Activated naive CD4-positive, alpha-beta T cell treated with anti-CD3 and anti-CD28 coated beads, Interleukin-2, amount 50 U/mL, for 16 hours (primary cell): ENCODE measurements at places on chromosomes 6 and 20.

GRCh38 chr20:9442858-9443257, 71.5 kb upstream of the LAMP5 start:
- no peak for DNase-seq

DNA sequence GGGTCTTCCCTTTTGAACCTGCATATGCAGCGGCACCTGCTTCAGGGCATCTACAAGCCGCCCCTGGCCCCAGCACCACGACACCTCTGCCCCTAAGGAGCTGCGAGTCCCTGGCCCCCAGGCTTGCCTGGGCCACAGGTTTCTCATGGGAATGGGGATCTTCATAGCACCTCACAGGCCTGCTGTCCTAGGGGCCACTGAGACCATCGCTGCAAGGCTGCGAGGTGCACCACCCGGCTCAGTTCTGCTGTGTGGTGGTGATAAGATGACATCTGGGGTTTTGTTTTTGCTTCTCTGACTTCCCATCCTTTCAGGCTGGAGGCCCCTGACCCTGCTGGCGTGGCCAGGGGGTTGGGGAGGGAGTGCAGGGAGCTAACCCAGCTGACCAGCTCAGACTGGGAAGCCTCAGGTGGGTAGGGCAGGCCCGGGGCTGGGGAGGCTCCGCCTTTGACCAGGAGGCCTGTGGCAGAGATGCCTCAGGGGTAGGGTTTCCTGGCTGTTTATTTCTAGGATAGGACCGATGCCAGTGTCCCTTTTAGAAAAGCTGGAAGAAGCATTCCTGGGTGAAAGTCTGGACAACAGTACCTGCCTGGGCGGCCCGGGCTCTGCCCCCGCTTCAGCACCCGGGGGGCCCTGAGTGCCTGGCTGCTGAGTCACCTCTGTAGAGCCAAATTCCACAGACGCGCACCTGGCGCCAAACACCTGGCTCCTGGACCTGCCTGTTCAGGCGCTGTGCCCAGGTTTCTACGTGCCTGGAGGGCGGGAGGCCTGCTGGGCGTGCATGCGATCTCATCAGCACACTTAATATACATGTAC, 264.7 kb downstream of the DLL1 start:
- peak; percentile 8 for DNase-seq

GRCh38 chr6:133778414-133779130, 110.3 kb upstream of the TCF21 start:
- DNase-seq, result no peak

DNA sequence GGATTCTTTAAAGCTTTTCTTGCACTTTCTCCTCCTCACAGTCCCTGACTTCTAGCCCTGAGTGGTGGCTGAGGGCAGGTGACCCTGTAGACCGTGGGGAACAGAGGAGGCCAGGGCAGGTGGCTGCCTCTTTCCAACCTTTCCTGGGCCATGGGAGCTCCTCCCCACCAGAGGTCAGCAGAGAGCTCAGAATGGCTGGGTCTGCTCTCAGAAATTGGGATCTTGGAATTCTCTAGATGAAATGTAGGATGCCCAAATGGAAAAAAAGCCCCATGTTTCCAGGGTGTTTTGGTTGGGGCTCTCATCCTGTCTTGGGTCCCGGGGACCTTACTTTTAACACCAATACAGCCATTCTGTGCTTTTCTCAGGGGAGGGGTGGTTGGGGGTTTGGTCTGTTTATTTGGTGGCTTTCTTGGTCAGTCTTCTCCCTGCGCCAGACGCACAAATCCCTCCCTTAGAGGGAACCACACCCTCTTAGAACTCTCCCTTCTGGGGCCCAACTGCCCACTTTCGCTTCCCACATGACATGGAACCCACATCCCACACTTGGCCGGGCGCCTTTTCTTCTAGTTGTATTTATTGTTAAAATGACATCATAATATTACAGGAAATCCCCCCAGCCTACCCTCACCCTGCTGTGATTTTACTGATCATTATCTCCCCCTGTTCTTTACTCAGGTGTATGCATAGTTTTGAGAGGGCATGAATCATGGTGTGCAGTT, 17.9 kb downstream of the GNAS start:
- peak; percentile 55 for DNase-seq

GRCh38 chr6:36196113-36196879, at the start of gene BRPF3:
Gene BRPF3 (plus strand): TSS chr6:36196744. CDS start chr6:36200323, 3,579 bp downstream.
- peak; percentile 81 for DNase-seq

DNA sequence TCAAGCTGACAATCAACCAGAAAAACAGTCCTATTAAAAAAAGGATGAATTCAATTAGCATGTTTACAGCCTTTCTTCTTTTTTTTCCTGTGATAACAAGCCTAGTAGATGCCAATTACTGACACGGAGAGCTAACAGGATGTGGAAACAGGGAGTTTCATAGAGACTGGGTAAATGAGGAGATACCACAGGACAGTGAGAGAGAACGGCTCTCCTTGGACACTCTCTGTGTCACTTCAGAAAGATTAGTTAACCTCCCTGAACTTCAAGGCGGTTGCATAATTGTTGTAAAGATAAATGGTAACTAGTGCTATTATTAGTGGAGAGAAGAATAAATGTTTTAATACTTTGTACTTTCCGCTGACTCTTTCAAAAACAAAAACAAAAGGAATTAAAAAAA, 14.8 kb downstream of the SLC17A5 start:
- no peak for DNase-seq

DNA sequence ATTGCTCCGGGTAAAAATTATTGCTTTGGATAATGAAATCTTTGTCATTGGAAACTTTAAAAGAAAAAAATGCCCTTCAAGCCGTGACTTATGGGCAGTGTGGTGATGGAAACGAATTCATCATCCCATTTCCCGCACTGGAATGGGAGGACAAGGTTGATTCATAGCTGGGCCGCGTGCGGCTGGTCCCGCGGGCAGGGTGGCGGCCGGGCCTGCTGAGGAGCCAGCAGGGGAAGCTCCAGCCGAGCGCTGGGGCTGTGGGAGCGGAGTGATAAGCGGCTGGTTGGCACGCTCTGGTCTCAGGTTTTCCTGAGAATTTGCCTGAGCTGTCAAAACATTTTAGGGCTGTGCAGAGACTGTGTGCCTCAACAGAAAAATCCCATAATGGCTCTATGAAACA, 351.7 kb downstream of the CDC5L start:
- no peak for DNase-seq

DNA sequence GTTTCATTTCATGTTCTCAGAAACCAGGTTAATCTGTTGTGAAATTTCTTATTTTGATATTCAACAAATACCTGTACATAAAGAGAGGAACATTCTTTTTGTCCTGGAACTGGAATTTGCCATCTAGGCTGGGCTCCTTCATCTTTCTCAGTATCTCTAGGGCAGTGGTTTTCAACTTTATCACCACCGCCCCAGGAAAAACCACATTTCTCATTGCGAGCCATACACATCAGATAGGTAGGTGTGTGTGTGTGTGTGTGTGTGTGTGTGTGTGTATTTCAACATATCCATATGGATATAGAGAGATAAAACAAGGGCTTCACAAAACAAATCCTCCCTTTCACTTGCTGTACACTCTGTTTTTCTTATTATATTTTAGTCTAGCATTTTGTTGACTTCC, 24.1 kb downstream of the BFSP1 start:
- no peak for DNase-seq

GRCh38 chr6:70277470-70277869, 25.4 kb downstream of the COL9A1 start:
- no peak for DNase-seq

GRCh38 chr6:38603966-38604365, 35.8 kb downstream of the BTBD9 start:
- DNase-seq, result no peak

DNA sequence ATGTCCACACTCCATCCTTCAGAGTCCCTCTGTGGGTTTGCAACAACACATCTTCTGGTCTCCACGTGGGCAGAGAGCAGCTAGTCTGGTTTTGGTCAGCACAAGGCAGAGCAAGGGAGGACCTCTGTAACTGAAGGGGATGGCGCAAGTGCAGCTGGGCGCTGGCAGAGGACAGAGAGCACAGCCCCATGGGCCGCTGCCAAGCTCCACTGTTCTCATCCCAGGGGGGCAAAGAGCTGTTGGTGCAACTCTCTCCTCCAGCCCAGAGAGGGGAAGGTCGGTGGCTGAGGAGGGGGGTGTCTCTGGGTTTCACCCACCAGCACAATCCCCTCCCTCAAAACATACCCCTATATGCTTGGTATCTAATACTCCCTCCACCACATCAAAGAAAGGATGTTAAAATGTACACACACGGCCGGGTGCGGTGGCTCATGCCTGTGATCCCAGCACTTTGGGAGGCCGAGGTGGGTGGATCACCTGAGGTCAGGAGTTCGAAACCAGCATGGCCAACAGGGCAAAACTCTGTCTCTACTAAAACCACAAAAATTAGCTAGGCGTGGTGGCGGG, 9.1 kb downstream of the ATP9A start:
- DNase-seq, result no peak

DNA sequence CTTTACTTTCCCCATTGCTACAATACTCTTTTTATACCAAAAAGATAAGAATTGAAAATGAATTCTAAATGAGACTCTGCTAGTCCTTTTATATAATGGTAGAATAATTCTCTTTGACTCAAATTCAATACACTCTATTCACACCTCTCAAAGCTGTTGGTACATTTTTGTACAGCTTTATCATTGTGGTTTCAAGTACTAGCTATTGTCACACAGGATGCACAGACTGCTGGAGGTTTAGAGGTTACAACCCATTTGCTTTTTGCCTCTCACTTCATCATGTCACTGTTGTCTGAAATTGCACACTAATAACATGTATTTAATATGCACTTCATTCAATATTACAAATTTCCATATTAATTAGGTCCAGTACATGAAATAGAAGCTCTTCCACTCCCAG, 442.2 kb upstream of the ARID1B start:
- no peak for DNase-seq

- no peak for DNase-seq
These were observed 4.6 kb upstream of the TMEM217 start for GRCh38 chr6:37262446-37263026.

- no peak for DNase-seq
These were observed 158.0 kb downstream of the DST start for GRCh38 chr6:56484669-56485068.

GRCh38 chr6:121590916-121591315, 155.5 kb downstream of the GJA1 start:
- no peak for DNase-seq

GRCh38 chr20:15380770-15381169, 1043.4 kb upstream of the FLRT3 start:
- no peak for DNase-seq

DNA sequence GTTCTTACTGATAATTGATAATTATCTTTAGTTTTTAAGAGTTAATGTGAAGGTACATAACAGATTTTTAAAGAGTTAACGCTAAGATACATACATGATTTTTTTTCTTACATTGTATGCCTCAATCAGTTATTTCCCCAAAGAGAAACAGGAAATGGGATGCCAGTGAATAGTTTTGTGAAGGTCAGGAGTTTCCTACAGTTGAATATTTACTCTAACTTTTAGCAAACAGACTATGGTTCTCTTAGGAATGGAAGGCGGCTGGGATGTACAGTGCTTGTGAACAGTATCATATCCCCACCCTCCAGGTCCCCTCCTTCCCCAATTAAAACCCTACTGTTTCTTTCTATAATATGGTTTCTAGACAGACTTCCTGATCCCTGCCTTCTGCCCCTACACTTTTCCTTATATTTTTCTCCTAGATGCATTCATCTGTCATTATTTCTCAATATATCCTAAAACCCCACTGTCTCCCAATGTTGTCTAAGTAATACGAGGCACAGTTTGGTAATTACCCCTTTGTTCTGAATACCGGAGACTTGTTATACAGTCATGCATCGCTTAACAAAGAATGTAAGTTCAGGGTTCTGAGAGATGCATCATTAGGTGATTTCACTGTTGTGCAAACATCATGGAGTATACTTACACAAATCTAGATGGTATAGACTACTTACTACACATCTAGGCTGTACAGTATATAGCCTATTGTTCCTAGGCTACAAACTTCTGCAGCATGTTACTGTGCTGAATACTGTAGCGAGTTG, 29.2 kb downstream of the SLC35A1 start:
- no peak for DNase-seq

- no peak for DNase-seq
These were observed 1.9 kb downstream of the VWA7 start for GRCh38 chr6:31775184-31775583.

DNA sequence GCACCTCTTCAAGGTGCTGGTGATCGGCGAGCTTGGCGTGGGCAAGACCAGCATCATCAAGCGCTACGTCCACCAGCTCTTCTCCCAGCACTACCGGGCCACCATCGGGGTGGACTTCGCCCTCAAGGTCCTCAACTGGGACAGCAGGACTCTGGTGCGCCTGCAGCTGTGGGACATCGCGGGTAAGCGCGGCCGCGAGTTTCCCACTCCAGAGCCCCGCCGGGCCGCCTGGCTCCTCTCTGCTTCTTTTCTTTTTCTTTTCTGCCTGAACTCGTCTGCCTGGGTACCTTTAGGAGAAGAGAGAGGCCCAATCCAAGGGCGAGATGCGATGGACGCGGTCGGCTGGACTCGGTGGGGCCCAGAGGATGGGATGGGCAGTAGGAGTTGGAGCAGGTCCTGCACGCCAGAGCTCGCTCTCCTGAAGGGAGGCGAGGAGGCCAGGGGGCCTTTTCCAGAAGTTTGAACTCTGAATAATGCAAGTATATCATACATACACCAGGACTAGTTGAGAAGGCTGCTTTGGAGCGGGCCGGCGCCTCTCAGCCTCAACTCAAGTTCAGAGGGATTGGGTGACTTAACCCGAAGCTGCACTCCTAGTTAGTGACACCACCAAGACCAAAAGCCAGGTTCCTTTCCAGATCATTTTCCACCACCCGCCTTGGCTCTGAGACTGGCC, 445 bp downstream of the RAB32 start:
- peak; percentile 7 for DNase-seq

DNA sequence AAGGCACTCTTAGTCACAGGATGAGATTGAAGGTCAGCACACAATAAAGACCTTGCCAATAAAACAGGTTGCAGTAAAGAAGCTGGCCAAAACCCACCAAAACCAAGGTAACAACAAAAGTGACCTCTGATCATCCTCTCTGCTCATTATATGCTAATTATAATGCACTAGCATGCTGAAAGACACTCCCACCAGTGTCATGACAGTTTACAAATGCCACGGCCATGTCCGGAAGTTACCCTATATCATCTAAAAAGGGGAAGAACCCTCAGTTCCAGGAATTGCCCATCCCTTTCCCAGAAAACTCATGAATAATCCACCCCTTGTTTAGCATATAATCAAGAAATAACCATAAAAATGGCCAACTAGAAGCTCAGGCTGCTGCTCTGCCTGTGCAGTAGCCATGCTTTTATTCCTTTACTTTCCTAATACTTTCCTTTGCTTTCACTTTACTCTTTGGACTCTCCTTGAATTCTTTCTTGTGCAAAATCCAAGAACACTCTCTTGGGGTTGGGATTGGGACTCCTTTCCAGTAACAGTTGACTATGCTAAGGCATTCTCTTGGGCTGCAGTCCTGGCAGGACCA, 527.3 kb upstream of the MAP3K7 start:
- no peak for DNase-seq
